ENCODE measurements at places on chromosomes 6 and 20.

DNA sequence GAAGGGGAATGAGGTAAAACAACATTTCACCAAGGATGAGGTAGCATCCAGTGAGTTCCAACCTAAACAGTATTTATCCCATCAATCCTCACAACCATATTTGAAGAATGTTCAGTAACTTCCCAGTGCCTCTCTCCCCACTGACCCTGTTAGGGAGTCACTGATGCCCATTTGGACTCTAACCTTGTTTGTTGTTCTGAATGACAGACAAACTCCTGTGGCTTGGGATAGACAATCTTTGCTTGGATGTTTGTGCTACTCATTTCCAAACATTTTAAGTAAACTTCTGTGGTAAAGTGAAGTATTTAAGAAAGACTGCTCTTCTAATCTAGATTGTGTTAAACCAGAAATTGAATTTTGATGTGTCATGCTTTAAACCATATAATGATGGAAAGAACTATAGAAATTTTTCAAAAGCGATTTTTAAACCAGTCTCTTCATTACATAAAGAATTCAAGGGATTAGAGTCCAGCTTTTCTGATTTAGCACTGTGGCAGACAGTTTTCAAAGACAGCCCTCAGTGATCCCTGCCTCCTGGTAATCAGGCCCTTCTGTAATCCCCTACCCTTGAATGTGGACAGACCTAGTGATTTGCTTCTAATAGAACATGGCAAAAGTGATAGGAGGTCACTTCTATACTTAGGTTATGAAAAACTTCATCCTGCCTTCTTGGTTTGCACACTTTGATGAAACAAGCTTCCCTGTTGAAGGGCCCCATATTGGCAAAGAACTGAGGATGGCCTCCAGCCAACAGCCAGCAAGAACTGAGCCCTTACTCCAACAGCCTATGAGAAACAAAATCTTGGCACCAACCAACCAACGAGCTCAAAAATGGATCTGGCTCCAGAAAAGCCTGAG, 191.6 kb downstream of the DST start:
- no peak for DNase-seq

DNA sequence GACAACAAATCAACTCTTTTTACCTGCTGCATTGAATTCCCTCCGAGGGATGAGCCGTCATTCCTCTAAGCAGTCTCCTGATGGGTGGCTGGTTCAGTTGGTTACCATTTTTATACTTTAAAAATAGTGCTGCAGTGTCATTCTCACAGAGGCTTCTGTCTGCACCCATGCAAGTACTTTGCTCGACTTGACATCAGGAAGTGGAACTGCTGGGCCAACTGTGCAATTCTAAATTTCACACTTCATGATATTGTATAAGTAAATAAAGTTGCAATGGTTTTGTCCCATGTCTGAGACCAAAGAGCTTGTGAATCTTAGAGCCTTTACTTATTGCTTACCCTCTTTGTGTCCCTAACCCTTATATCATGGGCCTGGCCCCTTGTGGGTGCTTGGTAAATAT, 2.5 kb downstream of the BTN3A1 start:
- DNase-seq, result no peak

DNA sequence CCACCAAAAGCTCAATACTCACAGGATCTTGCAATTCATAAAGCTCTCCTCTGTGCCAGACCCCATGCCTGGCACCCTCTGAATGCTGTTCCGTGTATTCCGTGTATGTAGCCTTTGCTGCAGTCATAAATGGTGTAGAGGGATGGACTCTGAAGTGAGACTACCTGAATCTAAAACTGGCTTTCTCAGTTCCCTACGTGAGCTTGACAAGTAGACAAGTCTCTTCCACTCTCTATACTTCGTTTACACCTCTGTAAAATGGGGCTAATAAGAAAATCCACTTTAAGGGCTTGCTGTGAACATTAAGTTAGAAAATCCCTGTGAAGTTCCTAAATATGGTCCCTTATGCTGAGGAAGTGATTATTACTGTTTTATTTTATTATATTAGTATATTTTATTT, 31.5 kb downstream of the PPP1R16B start:
- no peak for DNase-seq

- DNase-seq, result no peak
These were observed 34.8 kb upstream of the PLCB1 start for GRCh38 chr20:8097307-8097706.

DNA sequence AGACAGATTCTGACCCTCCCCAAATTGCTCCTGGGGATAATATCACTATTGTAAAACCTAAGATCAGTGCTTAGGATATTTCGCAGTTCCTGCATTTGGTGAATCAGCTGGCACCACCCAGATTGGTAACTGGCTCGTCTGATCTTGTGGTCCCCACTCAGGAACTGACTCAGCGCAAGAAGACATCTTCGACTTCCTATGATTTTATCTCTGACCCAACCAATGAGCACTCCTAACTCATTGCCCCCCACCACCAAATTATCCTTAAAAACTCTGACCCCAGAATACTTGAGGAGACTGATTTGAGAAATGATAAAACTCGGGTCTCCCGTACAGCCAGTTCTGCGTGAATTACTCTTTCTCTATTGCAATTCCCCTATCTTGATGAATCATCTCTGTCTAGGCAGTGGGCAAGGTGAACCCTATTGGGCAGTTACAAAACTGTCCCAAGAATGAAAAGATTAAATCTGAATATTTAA, 55.7 kb upstream of the PRND start:
- no peak for DNase-seq

DNA sequence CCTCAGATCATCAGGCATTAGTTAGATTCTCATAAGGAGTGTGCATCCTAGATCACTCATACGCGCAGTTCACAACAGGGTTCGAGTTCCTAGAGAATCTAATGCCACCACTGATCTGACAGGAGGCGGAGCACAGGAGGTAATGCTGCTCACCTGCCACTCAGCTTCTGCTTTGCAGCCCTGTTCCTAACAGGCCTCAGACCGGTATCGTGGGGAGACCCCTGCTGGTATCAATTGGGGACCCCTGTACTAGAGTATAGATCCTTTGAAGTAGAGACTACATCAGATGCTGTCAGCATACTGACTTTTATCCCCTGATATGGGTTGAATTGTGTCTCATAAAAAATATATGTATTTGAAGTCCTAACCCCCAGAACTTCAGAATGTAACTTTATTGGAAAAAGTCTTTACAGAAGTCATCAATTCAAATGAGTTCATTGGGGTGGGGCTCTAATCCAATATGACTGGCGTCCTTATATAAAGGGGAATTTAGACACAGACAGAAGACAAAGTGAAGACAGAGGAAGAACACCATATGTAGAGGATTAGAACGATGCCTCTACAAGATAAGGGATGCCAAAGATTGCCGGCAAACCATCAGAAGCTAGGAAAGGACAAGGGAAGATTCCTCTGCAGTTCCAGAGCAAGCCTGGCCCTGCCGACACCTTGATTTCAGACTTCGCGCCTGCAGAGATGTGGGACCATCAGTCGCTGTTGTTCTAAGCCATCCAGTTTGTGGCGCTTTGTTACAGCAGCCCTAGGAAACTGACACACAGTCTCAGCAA, 104.4 kb upstream of the BTBD3 start:
- DNase-seq, result no peak

- no peak for DNase-seq
These were observed 201.7 kb upstream of the RREB1 start for GRCh38 chr6:6905961-6906518.

DNA sequence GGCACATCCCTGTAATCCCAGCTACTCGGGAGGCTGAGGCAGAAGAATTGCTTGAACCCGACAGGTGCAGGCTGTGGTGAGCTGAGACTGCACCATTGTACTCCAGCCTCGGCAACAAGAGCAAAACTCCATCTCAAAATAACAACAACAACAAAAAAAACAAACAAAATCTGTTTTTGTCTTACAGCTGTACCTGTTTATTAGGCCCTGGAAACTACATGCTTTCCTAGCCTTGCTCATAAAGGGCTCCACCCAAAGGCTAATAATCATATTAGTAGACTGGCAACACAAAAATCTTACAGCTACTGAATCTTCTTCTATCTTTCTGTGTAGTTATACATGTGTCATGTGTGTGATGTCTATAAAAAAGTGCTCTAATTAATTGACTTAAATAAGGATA, 503.9 kb upstream of the EYS start:
- DNase-seq, result no peak

DNA sequence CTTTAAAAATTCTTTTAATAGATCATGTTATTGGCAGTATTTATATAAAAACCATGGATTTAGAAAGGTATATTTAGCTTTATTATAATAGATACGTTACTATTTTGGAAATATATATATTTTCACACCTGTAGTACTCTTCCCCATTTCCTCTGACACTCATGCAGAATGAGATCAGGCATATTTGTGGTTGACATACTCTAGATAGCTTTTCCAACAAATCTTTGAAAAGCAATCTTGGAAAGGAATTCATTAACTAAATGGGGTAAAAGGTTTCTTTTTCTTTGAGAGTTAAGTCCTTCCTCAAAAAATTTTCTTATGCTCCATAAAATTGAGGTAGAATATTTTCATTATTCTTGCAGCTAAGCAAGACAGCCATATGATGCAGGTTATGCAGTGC, 14.5 kb downstream of the ASF1A start:
- DNase-seq, result no peak

GRCh38 chr6:90087106-90087833, 193.0 kb downstream of the GJA10 start:
- no peak for DNase-seq

- DNase-seq, result no peak
These were observed 90.0 kb downstream of the IPCEF1 start for GRCh38 chr6:154266560-154267099.

DNA sequence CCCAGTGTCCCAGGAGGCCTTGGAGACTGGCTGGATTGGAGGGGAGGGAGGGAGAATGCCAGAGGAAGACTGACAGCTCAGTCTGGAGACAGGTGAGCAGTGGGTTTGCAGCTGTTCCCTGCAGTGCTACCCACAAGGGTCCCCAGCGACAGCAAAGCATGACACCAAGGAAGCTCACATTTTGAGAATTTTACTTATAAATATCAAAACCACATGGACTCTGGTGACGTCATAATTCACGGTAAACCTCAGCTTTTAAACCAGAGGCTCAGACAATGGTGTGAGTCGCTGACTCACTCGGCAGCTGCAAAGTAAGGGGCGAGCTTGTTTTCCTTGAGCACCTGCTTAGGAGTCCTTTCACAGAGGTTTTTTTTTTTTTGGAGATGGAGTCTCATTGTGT, 65.2 kb downstream of the THBS2 start:
- no peak for DNase-seq

DNA sequence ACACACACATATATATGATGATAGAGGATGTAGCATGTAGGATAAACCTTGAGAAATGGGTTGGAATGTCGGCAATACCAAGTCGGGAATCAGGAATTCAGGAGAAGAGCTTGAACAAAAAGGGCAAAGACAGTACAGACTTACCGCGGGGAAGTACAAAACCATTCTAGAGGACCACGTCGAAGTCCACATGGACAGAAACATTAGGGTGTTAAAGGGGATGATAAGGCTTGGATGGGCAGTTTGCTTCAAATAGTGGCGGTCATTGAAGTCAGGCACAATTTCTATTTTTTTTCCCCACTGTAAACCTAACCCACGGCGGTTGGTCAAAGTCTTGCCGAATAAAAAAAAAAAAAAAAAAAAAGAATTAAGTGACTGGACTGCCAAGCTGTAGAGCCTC, 766 bp upstream of the NUS1 start:
- no peak for DNase-seq

DNA sequence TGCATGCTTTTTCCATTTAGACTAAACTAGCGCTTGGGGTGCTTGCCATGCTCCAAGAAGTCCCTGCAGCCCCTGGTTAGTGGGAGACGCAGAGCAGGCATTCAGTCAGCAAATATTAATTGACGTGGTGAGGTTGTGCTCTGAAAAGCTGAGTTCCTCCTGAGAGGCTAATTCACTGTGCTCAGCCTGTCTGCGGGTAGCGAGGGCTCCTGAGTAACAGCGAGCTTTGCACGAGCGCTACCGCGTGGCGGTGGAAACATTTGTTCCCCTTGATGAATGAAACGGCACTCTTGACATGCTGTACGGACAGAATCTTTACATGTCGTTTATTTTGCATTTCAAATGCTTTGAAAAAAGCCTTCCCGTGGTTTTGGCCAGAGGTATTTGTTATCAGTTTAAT, 170.6 kb upstream of the AGPAT4 start:
- no peak for DNase-seq

- no peak for DNase-seq
These were observed 4.7 kb upstream of the ENPP5 start for GRCh38 chr6:46175446-46175845.

DNA sequence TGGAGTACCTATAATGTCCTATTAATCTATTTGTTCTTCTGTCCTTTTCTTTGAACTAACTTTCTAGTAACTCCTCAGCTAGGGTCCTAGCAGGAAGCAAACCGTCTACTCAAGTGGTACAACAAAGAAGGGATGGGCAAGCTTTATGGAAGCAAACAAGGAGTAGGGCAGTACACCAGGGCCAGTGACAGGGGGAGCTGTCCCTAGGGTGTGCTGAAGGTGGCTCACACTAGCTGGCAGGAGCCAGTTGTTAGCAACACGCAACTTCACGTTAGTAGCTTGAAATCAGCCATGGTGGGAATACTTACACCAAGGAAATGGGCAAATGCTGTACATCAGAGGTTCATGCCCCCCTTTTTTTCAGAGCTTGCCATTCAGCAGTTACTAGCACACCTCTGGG, 74.0 kb upstream of the EYA2 start:
- DNase-seq, result no peak

DNA sequence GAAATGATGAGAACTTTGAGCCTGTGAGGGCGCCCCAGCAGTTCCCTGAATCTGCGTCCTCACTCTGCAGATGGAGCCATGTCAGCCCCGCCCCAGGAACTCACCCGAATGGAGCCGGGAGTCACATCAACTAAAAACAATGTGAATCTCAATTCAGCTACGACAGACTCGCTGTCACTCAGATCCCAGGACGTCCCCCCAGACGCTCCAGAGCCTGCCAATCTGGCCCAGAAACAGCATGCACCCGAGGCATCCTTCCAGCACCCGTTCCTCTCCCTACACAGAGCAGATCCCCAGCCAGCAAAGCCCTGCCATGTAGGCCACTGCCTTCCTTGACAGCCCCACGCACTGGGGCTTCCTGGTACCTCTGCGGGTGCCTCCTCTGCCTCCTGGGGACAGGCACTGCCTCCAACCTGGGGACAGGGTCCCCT, 248.0 kb downstream of the TTLL2 start:
- no peak for DNase-seq
